ENCODE measurements at places on chromosomes 13 and 19.
A peak's percentile ranks its signal among the peaks of the same experiment; 100 is the strongest.

GRCh38 chr13:102401766-102402165 lies at the start of gene FGF14:
Gene FGF14, minus strand, starts transcription at chr13:102402048.
- peak; percentile 22 for DNase-seq

DNA sequence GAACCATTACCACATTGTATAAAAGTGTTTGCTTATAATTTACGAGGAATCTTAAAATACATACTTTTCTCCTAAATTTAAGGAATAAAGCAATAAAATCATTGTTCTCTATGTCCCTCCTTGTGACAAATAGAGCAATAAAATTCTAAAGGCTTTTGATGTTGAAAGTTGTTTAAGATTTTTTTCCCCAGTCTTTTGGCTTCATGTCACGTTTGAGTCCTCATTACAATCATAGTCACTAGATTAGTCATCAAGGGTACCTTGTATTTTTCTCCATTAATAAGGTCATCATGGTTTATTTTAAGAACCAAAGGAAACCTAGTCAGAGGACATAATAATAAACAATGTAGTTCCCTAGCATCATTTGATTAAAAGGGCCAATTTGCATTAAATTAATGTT lies 3.2 kb downstream of the WBP4 start:
- DNase-seq = no peak

GRCh38 chr13:22061371-22061805 lies 390.5 kb downstream of the FGF9 start:
- no peak for DNase-seq

GRCh38 chr13:26855071-26855470 lies 94.5 kb upstream of the GPR12 start:
- DNase-seq = no peak

GRCh38 chr19:34673590-34673989 lies 3.4 kb downstream of the SCGB2B2 start:
- no peak for DNase-seq

DNA sequence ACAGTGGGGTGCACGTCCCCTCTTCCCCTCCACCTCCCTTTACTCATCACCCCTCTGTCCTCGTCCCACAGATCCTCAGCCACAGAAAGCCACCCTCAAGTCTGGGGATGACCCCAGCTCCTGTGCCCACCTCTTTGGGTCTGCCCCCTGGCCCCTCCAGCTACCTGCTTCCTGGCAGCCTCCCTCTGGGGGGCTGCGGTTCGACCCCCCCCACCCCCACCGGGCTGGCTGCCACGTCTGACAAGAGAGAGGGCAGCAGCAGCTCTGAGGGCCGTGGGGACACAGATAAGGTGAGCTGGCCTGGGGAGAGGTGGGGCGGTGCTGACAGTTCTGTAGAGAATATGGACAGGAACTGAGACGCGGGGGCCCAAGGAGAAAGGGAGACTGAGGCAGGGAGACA lies 11.1 kb downstream of the IRF3 start:
- DNase-seq = no peak

DNA sequence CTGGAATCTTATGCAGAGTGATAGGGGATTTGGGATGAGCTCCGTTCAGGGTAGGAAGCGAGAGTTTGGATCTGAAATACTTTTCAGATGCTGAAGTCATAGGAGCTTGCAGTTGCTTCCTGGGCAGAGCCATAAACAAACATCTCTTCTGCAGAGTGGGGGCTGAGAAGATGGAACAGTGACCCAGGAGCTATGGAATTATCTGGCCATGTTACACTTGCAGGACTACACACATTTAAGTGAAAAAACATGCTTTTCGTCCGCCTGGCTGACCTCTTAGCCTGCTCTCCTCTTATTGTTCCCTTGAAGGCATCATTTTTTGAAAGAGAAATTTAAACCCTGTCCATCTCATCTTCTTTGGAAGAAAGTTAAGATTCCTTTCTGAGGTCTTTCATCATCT lies 40.7 kb downstream of the PSG11 start:
- DNase-seq = no peak

DNA sequence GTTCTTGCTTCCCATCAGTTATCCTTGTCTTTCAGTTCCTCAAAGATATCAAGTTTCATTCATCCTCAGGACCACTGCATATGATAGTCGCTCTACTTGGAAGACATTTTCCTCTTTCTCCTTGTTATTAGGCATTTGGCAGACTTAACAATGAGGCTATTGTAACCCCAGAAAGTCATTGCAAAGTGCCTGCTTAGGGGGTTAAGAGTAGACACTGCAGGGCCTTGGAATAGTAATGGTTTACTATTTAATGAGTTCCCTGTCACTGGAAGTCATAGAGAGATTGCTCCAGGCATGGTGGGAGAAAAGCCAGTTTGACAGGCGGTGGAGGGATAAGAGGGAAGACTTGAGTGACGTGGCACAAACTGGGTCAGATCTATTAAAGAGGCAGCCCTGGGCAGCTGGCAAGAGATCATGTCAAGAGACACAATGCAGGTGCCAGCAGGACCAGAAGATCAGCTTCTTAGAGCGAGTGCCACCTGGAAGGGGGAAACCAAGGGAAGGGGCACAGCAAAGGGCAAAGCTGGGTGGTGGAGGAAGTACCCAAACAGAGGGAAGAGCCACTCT lies 16.8 kb upstream of the CPB2 start:
- no peak for DNase-seq

- no peak for DNase-seq
These were observed 187.5 kb downstream of the MZT1 start for GRCh38 chr13:72539925-72540324.

DNA sequence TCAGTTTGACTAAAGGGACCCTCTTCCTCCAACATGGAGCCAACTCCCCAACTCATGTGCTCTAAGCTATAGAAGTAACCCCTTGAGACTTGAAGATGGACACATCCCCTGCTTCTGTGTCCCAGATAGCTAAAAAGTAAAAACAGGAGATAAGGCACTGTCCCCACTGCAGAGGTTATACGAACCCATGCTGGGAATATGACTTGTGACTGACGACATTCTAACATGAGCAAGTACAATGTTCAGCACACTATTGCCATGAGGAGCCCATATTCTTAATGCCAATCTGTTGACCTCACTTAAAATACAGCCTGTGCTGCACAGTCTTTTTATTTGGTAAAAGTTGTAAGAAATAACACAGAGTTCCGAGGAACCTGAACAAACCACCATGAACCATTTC lies 71.4 kb downstream of the ABCC4 start:
- no peak for DNase-seq

DNA sequence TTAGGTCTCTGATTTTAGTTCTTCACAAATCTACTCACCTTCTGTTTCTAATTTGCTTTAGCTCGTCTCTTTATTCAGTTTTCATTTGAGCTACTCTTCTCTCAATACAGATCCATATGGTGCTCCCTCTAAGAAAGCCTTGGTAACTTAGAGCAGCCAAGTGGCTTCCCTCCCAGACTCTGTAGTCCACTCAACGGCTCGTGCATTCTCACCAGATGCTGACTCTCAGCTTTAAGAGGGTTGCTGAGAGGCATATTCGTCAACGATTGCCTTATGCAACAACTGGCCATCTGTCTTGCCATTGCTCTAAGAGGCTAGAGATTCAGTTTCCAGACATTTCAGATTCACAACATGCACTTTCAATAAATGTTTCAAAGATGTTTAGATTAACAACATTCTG lies 785.8 kb upstream of the SLC10A2 start:
- no peak for DNase-seq

DNA sequence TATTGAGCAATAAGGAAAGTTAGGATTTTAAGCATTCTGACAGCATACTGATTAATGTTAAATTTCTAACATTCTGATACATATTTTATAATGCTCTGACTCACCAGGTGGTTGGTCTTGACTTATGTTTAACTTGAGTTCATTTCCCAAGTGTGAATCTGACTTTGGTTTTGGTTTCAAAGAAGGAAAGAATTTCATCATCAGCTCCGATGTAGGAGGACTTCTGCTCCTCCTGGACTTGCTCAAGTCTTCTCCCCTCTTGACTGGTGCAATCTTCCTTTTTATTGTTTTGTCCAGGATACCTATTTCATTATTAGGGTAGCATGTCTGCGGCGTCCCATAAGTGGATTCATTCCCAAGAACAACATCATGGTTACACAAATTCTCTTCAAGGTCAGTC lies 141.3 kb downstream of the RNF17 start:
- DNase-seq = no peak

DNA sequence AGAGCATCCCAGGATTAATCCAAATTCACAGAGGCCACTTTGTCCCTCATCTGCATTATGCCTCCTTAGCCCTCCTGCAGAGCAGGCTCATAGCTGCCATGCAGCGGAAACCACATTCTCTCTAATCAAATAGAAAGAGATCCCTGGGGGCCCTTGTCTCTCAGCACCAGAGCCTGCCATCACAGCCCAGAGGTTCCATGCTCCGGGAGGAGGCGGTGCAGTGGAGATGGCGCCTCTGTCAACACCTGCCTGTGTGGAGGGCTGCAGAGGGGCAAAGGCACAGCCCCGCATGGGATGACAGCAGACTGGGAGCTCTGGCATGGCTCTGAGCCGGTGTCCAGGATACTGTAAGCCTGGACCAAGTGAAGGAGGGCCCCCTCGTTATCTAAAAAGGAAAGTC lies 111.3 kb downstream of the SLC7A1 start:
- DNase-seq = no peak

DNA sequence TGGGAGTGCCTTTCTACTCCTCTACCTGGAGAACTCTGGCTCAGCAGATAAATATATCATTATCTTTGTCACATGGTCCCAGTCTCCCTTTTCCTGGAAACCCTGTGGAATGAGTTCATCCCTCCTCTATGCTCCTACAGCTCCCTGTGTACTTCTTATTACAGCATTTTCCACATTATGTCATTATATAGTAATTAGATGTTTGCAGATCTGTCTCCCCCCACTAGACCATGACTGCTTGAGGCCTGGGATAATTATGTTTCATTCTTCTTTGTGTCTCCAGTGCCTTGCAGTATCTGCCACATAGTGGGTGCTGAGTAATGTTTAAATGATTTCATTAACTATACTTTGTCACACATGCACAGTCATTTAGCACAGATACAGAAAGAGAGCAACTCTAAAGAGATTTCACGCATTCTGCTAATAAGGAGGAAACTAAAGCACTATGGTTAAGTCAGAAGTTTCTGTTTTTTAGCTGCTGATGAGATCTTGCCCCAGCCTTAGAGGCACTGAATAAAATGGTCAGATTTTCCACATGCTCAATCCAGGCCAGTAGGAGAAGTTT lies 66.1 kb upstream of the DIAPH3 start:
- peak; percentile 78 for DNase-seq

GRCh38 chr13:112968910-112969691 lies at the start of gene MCF2L:
Gene MCF2L, plus strand, starts transcription at chr13:112969214. Its CDS starts 166 bp downstream, at chr13:112969380.
- DNase-seq = peak; percentile 73

DNA sequence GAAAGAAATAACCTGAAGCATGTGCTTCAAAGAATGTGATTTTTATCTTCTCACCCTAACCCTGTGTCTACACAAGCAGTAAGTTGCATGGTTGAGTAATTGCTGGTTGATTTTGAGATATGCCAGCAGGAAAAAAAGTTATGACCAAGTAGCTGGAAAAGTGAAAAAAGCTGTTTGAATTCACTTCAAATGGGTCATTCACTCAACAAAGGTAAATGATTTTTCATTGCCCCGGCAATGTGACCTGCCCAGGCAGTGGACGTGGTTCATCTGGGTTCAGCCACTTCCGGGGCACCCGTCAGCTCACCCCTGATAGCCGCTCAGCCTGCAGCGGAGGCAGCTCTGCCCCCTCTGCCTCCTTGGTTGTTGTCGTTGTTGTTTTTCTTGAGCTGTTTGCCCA lies 18.5 kb downstream of the TNFRSF19 start:
- no peak for DNase-seq

DNA sequence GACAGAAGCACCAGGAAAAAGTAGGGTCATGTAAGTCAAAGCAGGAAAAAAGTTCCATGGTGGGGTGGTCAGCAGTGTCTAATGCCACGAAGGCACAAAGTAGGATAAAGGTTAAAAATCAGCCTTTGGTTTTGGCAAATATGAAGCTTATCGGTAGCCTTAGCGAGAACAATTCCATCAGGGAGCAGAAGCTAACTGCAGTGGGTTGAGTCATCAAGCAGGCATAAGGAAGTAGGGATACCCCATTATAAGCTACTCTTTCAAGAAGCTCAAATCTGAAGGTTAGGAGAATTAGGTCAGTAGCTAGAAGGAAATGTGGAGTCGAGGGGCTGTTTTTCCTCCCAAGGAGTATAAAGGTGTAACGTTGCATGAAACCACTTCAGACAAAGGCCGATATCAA lies 57.5 kb upstream of the USPL1 start:
- DNase-seq = no peak

- DNase-seq = no peak
These were observed 342 bp downstream of the DDX49 start for GRCh38 chr19:18919900-18920214.
